ENCODE measurements at places on chromosomes 16 and 17.

DNA sequence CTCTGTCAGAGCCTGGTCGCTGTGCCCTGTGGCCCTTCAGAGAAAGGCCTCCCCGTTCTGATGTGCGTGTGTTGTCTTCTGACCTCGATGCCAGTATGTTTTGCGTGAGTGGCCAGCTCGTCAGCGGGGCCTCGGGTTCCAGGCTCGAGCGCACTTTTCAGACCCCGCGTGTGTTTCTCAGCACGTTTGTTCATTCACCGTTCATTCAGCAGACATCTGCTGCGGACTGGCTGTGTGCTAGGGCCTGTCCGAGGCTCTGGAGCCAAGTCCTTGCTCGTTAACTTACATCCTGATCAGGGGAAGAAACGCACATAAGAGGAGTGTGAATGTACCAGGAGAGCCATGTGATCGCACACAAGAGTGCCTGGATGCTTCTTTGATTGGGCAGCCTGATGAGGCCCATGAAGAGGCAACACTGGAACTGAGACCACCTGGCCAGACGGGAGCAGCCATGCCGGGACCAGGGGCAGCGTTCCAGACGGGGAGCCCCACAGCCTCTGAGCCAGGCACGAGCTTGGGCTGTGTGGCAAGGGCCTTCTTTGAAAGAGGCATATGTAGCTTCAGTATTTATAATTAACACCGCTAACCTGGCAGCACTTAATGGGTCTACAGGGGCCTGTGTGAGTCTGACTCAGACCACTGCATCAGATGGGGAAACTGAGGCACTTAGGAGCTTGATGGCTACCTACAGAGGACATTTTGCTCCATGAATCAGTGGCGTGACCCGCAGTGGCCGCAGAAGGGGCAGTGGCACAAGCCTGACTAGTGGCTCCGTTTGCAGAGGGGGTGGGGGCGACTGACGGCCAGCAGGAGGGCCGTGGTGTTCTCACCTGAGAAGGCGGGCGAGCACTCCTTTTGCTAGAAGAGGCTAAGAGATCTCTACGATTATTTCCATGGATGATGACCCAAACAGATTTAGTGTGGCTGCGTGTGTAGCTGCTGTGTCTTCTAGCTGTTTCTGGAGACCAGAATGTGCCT lies 187.9 kb upstream of the CHMP6 start:
- DNase-seq, result peak; percentile 38

DNA sequence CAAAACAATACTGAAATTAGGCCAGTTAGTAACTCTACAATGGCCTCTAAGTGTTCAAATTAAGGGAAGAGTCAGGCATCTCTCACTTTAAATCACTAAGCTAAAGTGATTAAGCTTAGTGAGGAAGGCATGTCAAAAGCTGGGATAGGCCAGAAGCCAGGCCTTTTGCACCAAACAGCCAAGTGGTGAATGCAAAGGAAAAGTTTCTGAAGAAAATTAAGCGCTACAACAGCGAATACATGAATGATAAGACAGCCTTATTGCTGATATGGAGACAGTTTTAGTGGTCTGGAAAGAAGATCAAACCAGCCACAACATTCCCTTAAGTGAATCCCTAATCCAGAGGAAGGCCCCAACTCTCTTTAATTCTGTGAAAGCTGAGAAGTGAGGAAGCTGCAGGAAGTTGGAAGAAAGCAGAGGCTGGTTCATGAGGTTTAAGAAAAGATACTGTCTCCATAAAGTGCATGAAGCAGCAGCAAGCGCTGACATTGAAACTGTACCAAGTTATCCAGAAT lies 12.1 kb downstream of the RFWD3 start:
- no peak for DNase-seq

GRCh38 chr16:27377666-27378485 lies 24.1 kb upstream of the IL21R start:
- no peak for DNase-seq

- DNase-seq, result no peak
These were observed 115.7 kb downstream of the ZNF423 start for GRCh38 chr16:49740256-49740655.

DNA sequence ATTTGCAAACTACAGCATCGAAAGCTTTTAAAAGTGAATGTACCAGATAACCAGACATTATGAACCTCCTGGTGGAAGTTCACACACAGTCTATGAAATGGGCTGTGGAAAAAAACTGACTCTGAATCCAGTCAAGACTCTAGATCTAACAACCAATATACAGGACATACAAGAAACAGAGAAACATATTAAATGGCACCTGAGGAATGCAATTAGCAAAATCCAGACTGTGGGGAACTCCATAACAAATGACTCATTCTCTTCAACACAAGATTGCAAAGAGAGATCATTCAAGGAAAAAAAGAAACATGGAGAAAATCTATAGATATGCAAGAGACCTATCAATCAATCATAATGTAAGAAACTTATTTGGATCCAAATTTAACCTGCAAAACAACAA lies 119.0 kb downstream of the MYO1D start:
- DNase-seq, result no peak

DNA sequence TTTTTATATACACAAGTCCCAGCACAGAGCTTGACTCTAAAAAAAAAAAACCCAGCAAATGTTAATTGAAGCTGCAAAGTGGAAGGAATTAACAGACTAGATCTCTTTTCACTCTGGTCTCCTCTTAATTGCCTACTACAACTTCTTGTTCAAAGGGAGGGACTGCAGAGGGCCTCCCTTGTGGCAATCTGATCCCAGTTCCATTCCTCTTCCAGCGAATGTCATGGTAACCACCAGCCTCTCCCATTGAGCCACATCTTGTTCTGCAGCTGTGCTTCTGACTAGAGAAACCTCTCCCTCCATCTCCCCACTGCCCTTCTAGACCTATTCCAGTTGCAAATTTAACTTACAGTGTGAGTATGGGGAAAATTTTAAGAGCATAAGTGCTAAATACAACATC lies 5.9 kb downstream of the SUPT6H start:
- DNase-seq, result no peak

DNA sequence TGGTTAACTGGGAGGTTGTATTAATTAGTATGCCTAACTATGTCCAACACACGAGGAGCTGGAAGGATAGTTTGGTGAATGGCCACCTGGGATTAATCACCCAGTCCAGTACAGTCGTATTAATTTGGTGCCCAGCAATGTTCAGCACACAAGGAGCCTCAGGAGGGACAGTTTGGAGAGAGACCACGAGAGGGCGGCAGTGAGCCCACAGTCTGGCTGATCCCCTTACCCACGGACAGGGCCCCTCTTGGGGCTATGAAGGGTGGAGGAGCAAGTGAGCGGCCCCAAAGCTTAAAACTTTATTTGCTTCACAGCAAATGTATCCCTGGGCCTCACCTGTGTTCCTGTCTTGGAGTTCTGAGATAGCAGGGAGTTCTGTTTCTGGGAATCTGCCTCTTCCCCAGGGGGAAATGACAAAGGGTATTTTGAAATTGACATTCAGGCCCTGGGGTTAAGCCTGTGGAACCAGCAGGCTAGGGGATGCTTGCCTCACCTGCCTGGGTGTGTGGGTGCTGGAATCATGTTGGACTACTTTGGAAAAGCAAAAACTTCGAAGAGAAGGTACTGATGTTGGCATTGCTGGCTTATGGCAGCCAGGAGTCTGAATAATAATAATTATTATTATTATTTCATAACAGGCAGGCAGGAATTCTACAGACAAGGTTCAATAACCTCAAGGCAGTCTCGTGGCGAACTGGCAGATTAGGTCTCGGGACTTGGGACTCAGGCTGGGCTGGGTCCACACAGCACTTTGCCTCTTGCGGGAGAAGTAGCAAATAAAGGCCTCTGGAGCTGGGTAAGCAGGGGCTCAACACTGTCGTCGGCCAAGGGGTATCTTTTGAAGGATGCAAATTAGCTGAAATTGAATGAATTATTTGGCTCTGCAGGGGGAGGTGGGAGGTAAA lies 227.6 kb upstream of the ASIC2 start:
- peak; percentile 72 for DNase-seq

- no peak for DNase-seq
These were observed 175.1 kb downstream of the FOXL1 start for GRCh38 chr16:86753399-86753798.

DNA sequence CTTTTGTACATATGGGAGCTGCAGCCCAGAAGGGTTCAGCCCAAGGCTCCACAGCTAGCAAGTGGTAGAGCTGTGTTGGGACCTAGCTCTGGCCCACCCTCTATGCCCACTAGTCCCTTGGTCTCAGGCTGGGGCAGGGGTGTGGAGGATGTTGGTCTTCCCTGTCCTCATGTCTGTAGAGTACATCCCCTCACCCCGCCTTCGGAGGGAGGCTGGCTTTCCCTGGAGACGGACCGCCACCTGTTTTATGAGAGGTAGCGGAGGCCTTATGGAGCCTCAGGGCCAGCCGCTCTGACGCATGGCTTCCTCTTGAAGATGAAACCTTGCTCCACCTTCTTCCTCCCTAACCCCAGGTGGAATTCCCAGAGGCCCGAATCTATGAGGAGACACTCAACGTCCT lies 8.4 kb downstream of the TNFAIP1 start:
- DNase-seq, result no peak

DNA sequence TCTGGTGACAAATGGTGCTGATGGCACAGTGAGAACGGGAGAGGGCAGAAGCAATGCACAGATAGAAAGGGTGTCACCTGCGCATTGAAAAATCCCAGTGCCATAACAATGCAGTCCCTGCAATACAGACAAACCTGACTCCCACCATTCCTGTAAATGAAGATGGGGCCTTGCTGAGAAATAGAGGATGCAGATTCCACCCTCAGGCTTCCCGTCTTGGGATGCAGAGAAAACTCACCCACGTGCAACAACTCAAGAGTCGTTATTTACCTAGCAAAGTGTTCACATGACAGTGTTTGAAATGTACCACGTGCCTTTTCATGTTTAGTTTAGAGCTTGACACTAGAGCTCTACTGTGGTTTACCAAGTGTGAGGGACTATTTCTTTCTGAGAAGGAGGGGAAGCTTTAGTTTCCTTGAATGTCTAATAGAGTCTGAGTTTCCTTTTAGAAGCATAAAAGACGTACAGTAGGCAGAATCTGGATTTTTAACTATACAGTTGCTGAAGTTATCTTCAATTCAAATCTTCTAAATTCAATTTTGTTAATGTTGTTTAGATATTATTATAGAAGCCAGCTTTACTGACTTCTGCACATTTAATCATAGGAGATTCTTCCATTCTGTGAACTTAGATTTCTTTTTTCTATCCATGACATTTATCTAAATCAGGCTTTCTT lies 35.6 kb downstream of the WWOX start:
- DNase-seq, result no peak

DNA sequence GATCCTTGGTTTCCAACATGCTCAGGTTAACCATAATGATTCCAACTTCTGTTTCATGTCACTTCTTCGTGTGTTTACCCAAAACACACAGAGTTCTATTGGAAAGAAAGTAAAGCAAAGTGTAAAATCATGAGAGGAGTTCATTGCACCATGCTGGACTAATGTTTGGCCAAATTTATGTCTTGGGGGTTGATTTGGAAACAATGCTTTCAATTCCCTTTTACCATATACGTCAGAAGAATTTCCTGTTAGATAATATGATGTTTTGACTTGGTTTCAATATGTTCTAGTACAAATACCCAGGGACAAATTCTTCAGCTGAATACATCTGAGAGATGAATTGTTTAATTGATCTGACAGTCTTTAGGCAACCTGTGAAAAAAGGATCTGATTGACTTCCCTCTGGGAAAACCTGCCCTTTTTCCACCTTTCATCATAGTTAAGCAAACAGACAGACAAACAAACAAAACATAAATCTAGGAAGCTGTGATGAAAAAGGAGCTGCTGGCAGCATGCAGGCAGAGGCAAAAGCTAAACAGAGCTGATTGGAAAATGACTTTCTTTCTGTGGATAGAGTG lies 26.0 kb upstream of the MPHOSPH6 start:
- DNase-seq, result no peak

- DNase-seq, result no peak
These were observed 84.7 kb downstream of the RBBP6 start for GRCh38 chr16:24624102-24624501.

All from D341Med (cell line).